ENCODE measurements at places on chromosomes 4 and X. TPM values are rescaled to one million over a fixed set of nuclear protein-coding genes. Genes with fewer than 3 reads are reported as not detected.

DNA sequence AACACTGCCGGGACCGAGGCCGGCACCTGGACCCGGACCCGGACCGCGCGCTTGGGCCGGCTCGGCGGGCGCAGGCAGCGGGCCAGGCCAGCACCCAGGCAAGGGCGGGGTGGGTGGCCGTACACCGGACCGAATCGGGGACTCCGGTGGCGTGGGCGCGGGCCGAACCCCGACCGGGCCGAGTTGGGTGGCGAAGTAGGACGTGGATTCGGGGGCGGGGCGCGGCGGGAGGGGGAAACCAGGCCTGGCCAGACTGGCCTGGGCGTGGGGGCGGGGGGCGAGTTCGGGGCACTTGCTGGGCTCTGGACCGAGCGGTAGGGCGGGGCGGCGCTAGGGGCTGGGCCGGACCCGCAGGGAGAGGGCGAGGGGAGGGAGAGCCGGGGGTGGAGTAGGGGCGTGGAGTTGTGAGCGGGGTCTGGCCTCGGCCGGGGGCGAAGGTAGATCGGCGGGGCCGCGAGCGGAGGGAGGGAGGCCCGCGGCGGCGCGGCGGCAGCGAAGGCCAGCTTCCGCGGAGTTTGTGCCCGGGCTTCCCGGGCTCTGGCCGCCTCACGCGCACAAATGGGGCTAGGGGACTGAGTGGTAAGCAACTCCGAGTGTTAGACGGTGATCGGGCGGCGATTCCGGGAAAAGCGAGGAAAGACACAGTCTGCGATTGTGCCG lies 1.8 kb upstream of the BCORL1 start:
- no peaks in the 10 kb centered on the region for H3K36me3 ChIP-seq
- peak; percentile 74 for DNase-seq
- no peaks in the 10 kb centered on the region for H3K27me3 ChIP-seq
- no peak overlapping the region for H3K4me3 ChIP-seq

GRCh38 chrX:147850875-147851274 lies 60.8 kb upstream of the FMR1 start:
- peaks cover 8% of the 10 kb centered on the region for H3K4me1 ChIP-seq
- no peak overlapping the region for H3K27ac ChIP-seq
- H3K36me3 ChIP-seq, result no peaks in the 10 kb centered on the region

GRCh38 chr4:15159477-15160019 lies 157.3 kb downstream of the CPEB2 start:
- no peak overlapping the region for H3K4me3 ChIP-seq
- H3K27me3 ChIP-seq, result peaks cover under 1% of the 10 kb centered on the region
- peaks cover 14% of the 10 kb centered on the region for H3K4me1 ChIP-seq
- H3K27ac ChIP-seq, result peak overlapping the region; percentile 77
- H3K36me3 ChIP-seq, result no peaks in the 10 kb centered on the region

DNA sequence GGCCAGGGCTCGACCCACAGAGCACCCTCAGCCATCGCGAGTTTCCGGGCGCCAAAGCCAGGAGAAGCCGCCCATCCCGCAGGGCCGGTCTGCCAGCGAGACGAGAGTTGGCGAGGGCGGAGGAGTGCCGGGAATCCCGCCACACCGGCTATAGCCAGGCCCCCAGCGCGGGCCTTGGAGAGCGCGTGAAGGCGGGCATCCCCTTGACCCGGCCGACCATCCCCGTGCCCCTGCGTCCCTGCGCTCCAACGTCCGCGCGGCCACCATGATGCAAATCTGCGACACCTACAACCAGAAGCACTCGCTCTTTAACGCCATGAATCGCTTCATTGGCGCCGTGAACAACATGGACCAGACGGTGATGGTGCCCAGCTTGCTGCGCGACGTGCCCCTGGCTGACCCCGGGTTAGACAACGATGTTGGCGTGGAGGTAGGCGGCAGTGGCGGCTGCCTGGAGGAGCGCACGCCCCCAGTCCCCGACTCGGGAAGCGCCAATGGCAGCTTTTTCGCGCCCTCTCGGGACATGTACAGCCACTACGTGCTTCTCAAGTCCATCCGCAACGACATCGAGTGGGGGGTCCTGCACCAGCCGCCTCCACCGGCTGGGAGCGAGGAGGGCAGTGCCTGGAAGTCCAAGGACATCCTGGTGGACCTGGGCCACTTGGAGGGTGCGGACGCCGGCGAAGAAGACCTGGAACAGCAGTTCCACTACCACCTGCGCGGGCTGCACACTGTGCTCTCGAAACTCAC lies 3.6 kb downstream of the MID1IP1 start:
- H3K27me3 ChIP-seq, result no peaks in the 10 kb centered on the region
- H3K4me1 ChIP-seq, result peaks cover 3% of the 10 kb centered on the region
- peak; percentile 71 for DNase-seq
- peaks cover 3% of the 10 kb centered on the region for H3K36me3 ChIP-seq

DNA sequence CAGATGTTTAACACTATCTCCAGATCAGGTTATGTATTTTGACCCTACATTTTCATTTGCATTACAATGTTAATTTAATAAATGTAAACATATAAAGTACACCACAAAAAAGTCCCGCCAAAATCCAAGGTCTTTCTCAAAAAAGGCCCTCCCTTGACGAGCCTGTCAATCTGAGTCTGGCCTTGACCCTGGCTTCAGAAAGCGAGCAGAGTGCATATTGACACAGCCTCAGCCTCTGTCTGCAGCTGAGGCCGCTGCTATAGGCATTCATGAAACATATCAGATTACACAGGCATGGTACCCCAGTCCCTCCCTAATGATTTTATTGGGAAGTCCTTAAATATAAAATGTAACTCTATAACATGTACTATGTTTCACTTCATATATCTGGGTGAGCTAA lies 6.2 kb downstream of the MBNL3 start:
- H3K36me3 ChIP-seq, result no peaks in the 10 kb centered on the region
- no peak overlapping the region for H3K4me3 ChIP-seq
- no peak for DNase-seq

DNA sequence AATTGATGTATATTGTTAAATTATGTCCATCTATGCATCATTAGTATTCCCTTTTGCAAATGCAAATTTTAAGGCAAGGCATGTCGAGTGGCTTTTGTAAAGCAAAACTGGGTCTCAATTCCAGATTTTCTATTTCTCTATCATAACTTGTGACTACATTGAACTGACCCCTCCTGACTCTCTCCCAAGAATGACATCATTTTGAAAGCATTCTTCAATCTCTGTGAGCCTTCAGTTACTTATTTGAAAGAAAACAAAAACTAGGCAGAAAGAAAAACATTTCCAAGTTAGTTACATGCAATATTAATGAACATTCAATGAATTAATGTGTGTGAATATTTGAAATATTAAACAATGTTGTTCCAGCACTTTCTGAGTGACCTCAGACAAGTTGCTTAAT lies 314.3 kb upstream of the CLNK start:
- peaks cover 5% of the 10 kb centered on the region for H3K4me1 ChIP-seq
- H3K36me3 ChIP-seq, result no peaks in the 10 kb centered on the region
- no peak for DNase-seq
- no peak overlapping the region for H3K4me3 ChIP-seq
- H3K27me3 ChIP-seq, result no peaks in the 10 kb centered on the region

DNA sequence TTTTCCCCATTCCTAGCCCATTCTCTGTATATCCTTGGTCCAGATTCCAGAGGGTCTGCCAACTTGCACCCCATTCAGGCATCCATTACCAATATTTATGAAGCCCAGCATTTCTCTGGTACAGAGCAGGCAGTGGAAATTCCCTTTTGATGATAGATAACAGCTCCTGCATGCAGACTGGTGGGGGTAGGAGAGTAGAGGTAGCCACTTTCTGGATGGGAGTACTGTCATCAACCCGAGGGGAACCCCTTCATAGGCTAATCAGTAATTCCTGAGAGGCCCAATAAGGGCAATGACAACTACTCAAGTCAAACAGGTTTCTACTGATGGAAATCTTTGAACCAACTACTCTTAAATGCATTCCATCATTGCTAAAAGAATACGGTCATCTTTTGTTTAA lies 63.7 kb downstream of the COL25A1 start:
- H3K27me3 ChIP-seq, result peaks cover 5% of the 10 kb centered on the region
- no peaks in the 10 kb centered on the region for H3K4me1 ChIP-seq
- no peaks in the 10 kb centered on the region for H3K36me3 ChIP-seq
- no peak for DNase-seq

DNA sequence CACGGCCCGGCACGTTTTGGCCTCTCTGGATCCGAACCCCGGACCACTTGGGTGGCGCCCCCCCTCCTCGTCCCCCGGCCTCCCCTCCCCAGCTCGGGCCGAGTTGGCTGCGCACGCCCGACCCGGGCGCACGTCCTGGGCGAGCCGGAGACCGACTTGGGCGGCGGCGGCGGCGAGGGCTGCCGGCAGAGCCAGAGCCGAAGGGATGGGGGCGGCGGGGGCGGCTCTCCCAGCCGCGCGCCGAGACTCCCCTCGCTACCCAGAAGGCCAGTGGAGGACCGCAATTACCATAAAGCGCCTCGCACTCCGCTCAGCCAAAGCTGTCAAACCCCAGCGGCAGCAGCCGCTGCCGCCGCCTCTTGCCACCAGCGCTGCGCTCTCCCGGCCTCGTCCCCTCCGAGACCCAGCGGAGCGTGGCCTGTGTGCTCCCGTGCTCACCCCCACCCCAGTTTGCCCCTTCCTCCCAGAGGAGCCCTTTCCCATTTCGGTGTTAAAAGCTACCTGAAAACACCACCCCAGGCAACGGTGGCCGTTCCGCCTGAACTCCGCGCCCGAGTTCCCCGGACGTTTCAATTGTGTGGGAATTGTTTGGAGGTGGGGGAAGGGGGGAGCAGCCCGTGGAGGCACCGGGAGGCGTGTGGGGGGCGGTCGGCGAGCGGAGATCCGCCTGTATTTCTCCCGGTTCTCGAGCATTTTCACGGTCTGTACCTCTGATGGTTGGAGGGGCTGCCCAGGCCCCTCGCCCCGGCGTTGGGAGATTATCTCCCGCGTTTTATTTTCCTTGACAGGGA lies 701 bp upstream of the BCOR start:
- peaks cover 20% of the 10 kb centered on the region for H3K4me1 ChIP-seq
- H3K36me3 ChIP-seq, result no peaks in the 10 kb centered on the region
- DNase-seq, result no peak
- H3K27ac ChIP-seq, result peak overlapping the region; percentile 74

DNA sequence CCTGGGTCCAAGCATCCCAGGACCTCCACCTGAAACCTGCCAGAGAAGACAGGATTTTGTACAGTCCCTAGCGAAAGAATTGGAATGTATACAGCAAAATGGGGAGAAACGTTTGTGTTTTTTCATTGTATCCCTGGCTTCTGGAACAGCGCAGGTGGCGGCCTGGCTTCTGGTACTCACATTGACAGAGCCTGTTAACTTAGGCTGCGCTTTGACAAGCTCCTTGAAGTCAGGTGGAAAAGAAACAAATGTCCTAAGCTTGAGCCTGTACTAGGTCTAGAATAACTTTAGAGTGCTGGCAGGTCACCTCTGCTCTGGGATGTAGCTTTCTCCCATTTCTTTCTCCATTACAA lies 343.7 kb upstream of the KLF3 start:
- no peak for DNase-seq
- H3K27me3 ChIP-seq, result no peaks in the 10 kb centered on the region
- H3K4me3 ChIP-seq, result no peak overlapping the region
- peaks cover 4% of the 10 kb centered on the region for H3K36me3 ChIP-seq
- H3K4me1 ChIP-seq, result peaks cover 25% of the 10 kb centered on the region

- no peak overlapping the region for H3K4me3 ChIP-seq
- H3K27me3 ChIP-seq, result no peaks in the 10 kb centered on the region
- no peaks in the 10 kb centered on the region for H3K36me3 ChIP-seq
- DNase-seq, result no peak
- H3K27ac ChIP-seq, result no peak overlapping the region
- peaks cover 5% of the 10 kb centered on the region for H3K4me1 ChIP-seq
Observed at GRCh38 chr4:127211650-127212560, 420.9 kb upstream of the INTU start.

- H3K27ac ChIP-seq, result no peak overlapping the region
- no peaks in the 10 kb centered on the region for H3K36me3 ChIP-seq
- no peak for DNase-seq
- H3K4me1 ChIP-seq, result peaks cover 4% of the 10 kb centered on the region
- H3K27me3 ChIP-seq, result no peaks in the 10 kb centered on the region
Observed at GRCh38 chr4:79576429-79576753, 168.4 kb upstream of the GK2 start.

- no peak for DNase-seq
- H3K4me3 ChIP-seq, result no peak overlapping the region
- no peak overlapping the region for H3K27ac ChIP-seq
Observed at GRCh38 chr4:154634058-154634457, 21.6 kb upstream of the FGG start.

DNA sequence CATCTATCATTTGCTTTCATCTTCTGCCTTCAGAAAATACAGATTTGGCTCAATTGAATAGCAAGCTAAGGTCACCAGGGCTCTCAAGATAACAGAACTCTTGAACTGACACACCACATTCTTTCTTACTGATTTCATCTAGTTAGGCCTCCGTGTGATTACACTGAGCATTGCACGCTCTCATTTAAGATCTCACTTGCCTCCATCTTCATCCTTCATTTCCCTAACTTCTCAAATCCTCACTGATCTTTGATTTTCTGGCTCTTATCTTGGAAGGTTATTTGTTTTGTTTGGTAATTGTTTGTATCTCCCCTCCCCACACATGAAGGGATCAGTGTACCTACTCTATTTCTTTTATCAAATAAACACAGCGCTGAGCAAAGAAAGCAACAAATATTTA lies 47.7 kb downstream of the MANBA start:
- no peaks in the 10 kb centered on the region for H3K27me3 ChIP-seq
- peaks cover 10% of the 10 kb centered on the region for H3K4me1 ChIP-seq
- peak overlapping the region; percentile 26 for H3K27ac ChIP-seq
- H3K4me3 ChIP-seq, result no peak overlapping the region
- no peak for DNase-seq
- H3K36me3 ChIP-seq, result peaks cover 9% of the 10 kb centered on the region

GRCh38 chrX:55144697-55145096 lies 55.9 kb downstream of the PAGE2 start:
- H3K4me1 ChIP-seq, result no peaks in the 10 kb centered on the region
- H3K36me3 ChIP-seq, result no peaks in the 10 kb centered on the region

The NHS gene
- 27.8 TPM for total RNA-seq

The FAM184B gene
- total RNA-seq, result 0.12 TPM

The PAGE4 gene
- not detected for total RNA-seq

The STATH gene
- total RNA-seq, result 0.90 TPM

The MND1 gene
- 15.2 TPM for total RNA-seq

Data from type B pancreatic cell (in vitro differentiated cells).